B cell (primary cell): ENCODE measurements at places on chromosomes 1 and 21.

DNA sequence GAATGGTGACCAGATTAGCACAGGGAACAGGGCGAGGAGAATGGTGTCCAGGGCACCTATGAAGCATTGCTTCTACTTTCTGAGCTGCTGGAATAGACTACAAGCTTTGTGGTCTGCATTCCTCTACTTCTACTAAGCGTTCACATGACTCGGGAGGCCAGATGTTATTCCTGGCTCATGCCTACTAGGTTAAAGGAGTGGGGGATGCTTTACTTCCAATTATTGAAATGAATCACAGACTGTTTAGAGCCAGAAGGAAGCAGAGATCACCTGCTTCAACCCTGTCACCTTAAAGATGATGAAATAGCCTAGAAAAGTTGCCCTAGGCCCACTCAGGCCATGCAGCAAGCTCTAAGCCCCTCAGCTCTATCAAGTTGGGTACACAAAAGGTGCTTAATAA, 633.5 kb downstream of the KIF26B start:
- DNase-seq, result no peak

DNA sequence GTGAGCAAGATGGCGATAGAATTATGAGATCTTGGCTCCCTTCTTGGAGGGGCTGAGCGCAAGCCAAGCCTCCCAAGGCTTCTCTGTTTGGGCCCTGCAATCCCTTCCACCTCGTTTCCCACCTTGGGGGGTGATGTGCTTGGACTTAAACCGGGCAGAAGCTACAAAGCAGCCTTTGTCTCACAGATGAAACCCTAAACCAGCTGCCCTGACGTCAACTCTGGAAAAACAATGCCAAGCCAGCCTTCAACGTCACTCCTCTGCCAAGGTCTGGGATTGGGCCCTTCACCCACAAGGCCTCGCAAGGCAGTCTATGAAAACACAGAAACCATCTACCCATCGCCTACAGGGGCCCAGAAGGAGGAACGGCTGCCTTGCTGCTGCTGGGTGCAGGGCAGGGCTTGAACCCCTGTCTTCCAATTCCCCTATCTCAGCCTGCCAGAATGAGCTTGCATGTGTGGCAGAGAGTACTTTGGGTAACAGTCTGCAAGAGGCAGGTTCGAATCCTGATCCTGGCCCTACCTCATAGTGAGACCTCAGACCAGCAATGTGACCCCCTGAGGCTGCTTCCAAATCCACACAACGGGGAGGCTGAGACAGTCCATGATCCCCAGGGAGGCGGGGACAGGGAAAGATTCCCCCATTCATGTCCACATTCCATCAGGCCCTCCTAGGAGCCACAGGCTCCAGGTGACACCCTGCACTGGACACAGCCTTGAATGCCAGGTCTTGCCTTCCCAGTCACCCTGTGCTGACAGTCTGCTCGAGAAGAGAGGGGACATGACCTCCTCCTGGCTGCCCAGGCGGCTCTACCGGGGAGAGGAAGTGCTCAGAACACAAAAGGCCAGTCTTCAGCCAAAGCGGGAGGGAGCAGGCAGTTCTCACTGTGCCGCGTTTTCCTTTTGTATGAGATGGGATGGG, 15.0 kb downstream of the IFFO2 start:
- DNase-seq, result no peak

DNA sequence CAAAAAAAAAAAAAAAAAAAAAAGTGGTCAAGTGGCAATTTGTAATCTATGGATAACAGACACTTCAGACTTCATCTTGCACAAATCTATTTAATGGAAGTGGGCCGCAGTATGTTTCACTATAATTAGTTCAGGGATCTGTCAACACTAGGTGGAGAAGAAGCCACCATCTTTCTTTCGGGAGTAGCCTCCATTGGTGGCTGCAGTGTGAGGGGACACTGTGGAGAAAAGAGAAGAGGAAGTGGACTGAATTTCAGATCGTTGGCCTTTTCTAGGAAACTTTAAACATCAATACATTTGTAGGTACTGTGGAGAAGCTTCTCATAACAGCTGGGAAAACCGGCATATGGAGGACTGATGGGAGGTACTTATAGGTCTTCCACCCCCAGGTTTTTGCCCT, 8.0 kb upstream of the ELAPOR1 start:
- DNase-seq, result no peak

GRCh38 chr1:155011004-155011416, 8.4 kb downstream of the ZBTB7B start:
- DNase-seq, result no peak

DNA sequence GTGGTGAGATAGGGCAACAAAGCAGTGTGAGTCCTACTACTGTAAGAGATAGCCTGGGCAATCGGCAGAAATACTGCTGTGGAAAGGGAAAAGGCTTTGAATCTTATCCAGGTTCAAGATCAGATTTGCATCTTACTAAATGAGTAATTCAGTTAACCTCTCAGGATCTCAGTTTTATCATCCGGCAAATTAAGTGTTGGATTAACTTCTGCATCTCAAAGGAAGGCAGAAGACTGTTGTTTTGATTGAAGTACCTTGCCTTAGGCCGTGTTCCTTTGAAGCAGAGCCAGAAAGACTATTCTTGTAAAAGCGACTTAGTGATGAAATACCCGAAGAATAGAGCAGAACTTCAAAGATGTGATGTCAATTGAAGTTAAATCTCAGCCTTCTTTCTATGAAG, 612.9 kb upstream of the USP24 start:
- DNase-seq, result no peak

- no peak for DNase-seq
Measured at GRCh38 chr1:210707300-210708240, 378.9 kb downstream of the HHAT start.

- no peak for DNase-seq
Measured at GRCh38 chr1:223249854-223250631, 107.0 kb upstream of the TLR5 start.

DNA sequence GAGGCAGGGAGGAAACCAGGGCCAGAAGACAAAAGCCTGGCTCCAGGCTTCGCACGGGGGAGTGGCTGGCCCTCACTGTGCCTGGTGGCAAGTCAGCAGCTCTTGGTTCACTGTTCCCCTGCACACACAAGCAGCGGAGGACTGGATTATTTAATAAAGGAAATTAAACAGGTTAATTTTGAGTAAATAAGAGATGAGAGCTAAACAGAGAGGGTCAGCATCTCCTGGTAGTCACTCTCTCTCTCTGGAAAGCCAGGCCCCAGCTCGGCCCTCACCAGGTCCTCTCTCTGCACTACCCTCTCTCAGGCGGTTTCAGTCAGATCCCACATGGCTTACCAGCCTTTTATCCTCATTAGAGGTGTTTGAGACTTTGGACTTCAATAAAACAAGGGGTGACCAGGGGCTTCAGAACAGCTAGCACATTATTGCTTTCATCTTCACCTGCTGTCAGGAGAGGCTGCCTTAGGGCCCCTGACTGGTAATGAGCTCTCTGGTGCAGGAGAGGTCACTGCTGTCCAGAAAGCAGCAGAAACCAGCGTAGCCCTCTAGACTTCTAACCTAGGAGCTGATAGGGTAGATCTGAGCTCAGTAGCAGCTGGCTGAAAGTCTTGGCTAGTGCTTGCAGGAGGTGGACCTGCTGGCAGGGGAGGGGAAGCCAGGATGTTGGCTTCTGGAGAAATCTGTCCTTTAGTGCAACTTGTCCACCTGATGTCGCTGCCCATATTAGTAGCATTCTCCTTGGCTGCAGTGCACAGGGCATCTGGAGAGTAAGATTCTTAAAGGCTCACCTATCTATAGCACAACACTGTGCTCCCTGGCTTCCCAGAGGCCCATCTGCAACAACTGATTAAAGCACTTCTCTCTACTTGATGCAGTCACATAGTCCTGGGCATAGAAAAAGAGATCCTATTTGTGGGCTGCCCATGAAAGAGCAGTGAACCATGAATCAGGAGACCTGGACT, 45.9 kb downstream of the SYT6 start:
- no peak for DNase-seq
